Heart left ventricle (tissue), 16 donors: ENCODE measurements at places on chromosomes 12 and 14.

DNA sequence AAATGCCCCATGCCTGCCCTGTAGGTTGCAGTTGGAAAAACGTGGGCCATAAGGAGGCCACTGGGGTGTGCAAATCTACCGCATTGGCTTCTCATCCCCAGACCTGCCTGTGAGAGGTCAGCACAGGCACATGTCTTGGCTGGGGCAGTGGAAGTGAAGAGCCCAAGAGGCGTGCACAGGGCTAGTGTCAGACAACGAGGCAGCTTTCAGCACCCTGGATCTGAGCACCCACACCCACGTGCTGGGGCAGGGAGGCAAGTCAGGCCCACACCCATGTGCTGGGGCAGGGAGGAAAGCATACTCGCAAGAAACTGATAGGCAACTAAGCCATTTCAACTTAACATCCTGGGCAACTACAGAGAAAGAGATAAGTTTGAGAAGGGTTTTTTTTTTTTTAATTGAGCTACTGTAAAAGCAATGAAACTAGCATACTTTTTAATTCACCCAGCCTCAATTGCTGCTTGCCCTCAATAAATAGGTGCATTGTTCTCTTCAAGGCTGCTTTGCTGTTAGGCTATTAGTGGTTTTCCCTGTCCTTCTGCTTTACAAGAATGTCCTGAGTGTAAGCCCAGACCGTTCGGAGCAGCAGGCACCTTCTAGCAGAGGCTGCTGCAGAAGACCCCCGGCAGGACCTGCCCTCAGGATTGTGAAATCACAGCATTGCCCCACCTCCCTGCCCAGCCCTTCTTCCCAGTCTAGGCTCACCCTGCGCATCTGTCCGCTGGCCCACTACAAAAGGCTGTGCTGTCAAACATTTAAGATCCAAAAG lies 355.3 kb upstream of the FKBP4 start:
- H3K27me3 ChIP-seq, result no peaks in the 10 kb centered on the region
- peak; percentile 52 for DNase-seq
- H3K4me3 ChIP-seq, result no peak overlapping the region
- no peak overlapping the region for H3K27ac ChIP-seq
- H3K36me3 ChIP-seq, result no peaks in the 10 kb centered on the region
- peaks cover 55% of the 10 kb centered on the region for H3K4me1 ChIP-seq

DNA sequence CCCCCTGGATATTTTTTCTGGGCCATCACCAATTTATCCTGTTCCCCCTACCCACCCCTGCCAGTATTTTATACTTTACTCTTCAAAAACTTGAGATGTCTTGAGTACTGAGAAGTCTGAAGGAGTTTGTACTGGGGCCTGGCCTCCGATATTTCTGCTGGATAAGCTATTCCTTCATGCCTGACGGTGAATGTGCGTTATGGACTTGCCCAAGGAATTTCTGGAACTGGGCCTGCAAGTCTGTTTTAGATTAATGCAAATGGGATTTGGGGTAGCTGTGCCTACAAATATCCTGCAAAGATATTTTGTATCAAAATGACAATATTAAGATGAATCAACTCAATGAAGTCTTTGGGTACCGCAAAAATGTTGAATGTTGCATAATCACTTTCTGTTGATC lies at the start of gene PTCSC3:
TSS of gene PTCSC3 (minus strand) at position 199 of the 400 bp plus-strand sequence.
- no peaks in the 10 kb centered on the region for H3K36me3 ChIP-seq
- H3K27me3 ChIP-seq, result no peaks in the 10 kb centered on the region
- H3K4me1 ChIP-seq, result no peaks in the 10 kb centered on the region
- H3K4me3 ChIP-seq, result no peak within 1 kb of the TSS

GRCh38 chr12:65602610-65603295 lies 221.5 kb upstream of the HMGA2 start:
- H3K4me1 ChIP-seq, result peaks cover 10% of the 10 kb centered on the region
- H3K4me3 ChIP-seq, result peak overlapping the region; percentile 51
- H3K27ac ChIP-seq, result peak overlapping the region; percentile 65
- no peaks in the 10 kb centered on the region for H3K36me3 ChIP-seq
- peak; percentile 75 for DNase-seq

DNA sequence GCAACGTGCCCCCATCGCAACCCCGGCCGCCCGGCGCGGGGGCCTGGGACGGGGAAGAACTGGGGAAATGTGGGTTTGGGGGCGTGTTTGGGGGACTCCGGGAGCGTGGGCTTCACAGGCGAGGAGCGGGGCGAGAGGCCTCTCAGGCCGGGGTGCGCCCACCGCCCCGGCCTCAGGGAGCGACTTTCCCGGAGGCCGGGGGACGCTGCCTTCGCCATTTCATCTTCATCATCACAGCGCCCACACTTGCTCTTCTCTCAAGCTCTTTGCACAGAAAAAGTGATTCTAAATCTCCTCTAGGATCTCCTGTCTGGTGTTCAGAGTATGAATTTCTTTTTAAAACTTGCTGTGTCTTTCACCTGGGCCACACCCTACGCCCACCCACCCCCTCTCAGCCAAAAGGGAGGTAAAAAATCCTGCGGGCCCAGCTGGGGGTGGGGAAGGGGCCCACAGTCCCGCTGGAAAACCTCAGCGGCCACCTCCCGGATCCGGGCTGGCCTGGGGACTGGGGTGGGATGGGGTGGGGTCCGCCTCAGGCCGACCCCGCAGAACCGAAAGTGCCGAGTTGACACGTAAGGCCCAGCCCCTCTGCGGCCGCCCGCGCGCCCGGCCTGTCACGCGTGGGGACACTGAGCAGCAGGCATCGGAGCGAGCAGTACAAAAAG lies 7.4 kb downstream of the CDKN1B start:
- H3K4me1 ChIP-seq, result peaks cover 21% of the 10 kb centered on the region
- H3K27ac ChIP-seq, result peak overlapping the region; percentile 95
- peaks cover 9% of the 10 kb centered on the region for H3K36me3 ChIP-seq
- H3K4me3 ChIP-seq, result peak overlapping the region; percentile 81
- no peaks in the 10 kb centered on the region for H3K27me3 ChIP-seq

GRCh38 chr14:31371646-31372045 lies 48.7 kb downstream of the HEATR5A start:
- DNase-seq, result no peak
- no peak overlapping the region for H3K27ac ChIP-seq
- H3K36me3 ChIP-seq, result peaks cover 82% of the 10 kb centered on the region
- H3K4me3 ChIP-seq, result no peak overlapping the region
- no peaks in the 10 kb centered on the region for H3K27me3 ChIP-seq

GRCh38 chr12:132771126-132771838 lies 9.7 kb upstream of the ANKLE2 start:
- peaks cover 61% of the 10 kb centered on the region for H3K36me3 ChIP-seq
- H3K27ac ChIP-seq, result no peak overlapping the region
- no peaks in the 10 kb centered on the region for H3K27me3 ChIP-seq
- no peak overlapping the region for H3K4me3 ChIP-seq
- DNase-seq, result no peak
- H3K4me1 ChIP-seq, result peaks cover 60% of the 10 kb centered on the region

GRCh38 chr14:93112891-93113677 lies 2.6 kb downstream of the ITPK1 start:
- H3K36me3 ChIP-seq, result no peaks in the 10 kb centered on the region
- H3K4me1 ChIP-seq, result peaks cover 37% of the 10 kb centered on the region
- peak; percentile 79 for DNase-seq
- H3K27ac ChIP-seq, result peak overlapping the region; percentile 60

DNA sequence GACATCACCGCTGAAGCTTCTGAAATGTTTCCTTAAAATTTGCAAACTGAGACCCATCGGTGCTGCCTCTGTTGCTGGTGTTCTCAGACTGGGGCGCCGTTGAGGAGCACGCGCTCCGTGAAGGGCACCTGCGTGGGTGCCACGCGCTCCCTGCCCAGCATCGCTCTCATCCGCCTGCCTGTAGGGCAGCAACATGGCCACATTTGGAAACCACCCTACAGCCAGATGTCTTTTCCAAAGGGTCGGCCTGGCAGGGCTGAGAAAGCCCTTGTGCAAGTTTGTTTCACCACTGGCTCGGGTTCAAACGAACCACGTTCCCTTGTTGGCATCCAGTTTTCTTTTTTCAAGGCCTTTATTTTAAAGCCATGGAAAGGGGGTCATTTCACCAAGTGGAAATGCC lies 13.9 kb downstream of the ADGRD1 start:
- peaks cover 12% of the 10 kb centered on the region for H3K4me1 ChIP-seq
- H3K27me3 ChIP-seq, result no peaks in the 10 kb centered on the region
- H3K4me3 ChIP-seq, result no peak overlapping the region
- no peak for DNase-seq

DNA sequence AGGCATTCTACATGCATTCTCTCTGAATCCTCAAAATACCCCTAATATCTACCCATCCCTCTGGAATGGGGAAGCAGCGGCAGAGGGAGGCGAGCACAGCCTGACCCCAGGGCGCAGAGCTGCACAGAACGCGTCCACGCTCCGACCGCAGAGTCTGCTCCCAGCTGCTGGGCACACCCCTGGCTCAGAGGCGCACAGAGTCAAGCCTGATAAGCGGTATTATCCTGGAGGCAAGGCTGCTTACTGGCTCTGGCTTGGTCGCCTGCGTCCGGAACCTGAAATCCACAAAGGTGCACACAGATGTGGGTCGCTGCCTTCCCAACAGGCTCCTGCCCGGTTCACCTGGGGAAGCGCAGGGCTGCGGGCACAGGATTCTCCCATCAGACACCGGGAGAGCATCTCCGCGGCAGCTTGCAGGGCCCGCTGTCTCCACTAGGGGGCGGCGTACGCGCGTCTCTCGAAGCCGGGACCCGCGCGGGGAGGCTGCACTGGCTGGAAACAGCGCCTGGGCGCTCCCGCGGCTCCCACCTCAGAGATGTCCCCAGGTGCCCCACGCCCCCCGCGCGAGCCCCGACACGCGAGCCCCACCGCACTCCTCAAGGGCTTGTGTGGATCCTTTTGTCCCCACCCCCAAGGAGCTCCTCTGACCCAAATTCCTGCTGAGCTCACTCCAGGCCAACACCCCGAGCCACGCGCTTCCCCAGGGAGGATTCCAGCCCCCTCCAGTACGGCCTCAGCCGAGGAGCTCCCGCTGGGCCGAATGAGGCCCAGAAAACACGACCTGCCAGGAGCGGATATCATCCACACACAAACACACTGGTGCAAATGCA lies 120.1 kb upstream of the FZD10 start:
- H3K4me3 ChIP-seq, result no peak overlapping the region
- no peak overlapping the region for H3K27ac ChIP-seq
- H3K27me3 ChIP-seq, result peaks cover 90% of the 10 kb centered on the region
- H3K4me1 ChIP-seq, result no peaks in the 10 kb centered on the region

GRCh38 chr12:83197483-83197914 lies 510.8 kb downstream of the TMTC2 start:
- H3K36me3 ChIP-seq, result no peaks in the 10 kb centered on the region
- H3K27me3 ChIP-seq, result no peaks in the 10 kb centered on the region
- no peaks in the 10 kb centered on the region for H3K4me1 ChIP-seq

- H3K27me3 ChIP-seq, result no peaks in the 10 kb centered on the region
- H3K36me3 ChIP-seq, result no peaks in the 10 kb centered on the region
- no peak overlapping the region for H3K27ac ChIP-seq
Observed at GRCh38 chr12:92055877-92056276, 89.8 kb downstream of the BTG1 start.

DNA sequence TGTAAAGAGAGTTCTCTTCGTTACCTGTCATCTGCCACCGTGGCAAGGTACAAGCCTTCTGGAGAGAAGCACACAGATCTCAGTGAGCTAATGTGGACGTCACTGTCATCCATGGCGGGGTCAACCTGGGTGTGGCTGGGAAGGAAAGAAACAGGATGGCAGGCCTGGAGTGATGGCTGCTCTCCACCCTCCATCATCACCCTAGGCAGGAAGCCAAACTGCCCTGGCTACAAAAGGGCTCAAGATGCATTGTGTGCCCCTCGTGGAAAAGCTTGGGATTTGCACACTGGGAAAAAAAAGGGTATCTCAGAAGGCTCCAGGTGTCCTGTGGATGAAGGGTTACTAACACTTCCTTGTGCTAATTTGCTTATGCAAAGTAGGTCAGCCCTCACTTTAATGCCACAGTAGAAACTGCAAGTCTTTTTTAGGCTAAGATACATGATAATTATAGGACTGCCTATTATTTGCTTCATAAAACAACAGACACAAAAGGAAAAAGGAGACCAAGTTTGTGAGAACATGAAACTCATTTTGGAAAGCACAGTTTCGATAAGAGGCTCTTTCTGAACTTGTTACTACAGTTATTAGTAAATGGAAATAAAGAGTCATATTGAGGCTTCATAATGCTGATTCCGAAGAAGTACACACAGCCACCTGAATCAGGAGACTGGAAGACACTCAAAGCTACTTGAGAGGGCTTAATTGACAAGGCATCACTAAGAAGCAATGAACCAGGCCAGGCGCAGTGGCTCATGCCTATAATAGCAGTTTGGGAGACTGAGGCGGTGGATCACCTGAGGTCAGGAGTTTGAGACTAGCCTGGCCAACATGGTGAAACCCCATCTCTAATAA lies 18.9 kb downstream of the RFC5 start:
- H3K27ac ChIP-seq, result no peak overlapping the region
- H3K4me1 ChIP-seq, result no peaks in the 10 kb centered on the region
- no peaks in the 10 kb centered on the region for H3K27me3 ChIP-seq
- no peak overlapping the region for H3K4me3 ChIP-seq

DNA sequence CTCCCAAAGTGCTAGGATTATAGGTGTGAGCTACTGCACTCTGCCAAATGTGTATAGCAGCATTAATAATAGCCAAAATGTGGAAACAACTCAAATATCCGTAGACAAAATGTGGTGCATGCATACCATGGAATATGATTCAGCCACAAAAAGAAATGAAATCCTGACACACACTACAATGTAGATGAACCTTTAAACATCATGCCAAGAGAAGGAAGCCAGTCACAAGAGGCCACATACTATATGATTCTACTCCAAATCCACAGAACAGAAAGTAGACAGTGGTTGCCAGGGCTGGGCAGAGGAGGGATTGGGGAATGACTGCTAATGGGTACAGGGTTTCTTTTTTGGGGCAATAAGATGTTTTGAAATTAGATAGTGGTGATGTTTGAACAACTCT lies 7.7 kb upstream of the TMED2 start:
- no peaks in the 10 kb centered on the region for H3K27me3 ChIP-seq
- no peaks in the 10 kb centered on the region for H3K4me1 ChIP-seq
- no peak for DNase-seq
- no peak overlapping the region for H3K27ac ChIP-seq
- H3K4me3 ChIP-seq, result no peak overlapping the region

DNA sequence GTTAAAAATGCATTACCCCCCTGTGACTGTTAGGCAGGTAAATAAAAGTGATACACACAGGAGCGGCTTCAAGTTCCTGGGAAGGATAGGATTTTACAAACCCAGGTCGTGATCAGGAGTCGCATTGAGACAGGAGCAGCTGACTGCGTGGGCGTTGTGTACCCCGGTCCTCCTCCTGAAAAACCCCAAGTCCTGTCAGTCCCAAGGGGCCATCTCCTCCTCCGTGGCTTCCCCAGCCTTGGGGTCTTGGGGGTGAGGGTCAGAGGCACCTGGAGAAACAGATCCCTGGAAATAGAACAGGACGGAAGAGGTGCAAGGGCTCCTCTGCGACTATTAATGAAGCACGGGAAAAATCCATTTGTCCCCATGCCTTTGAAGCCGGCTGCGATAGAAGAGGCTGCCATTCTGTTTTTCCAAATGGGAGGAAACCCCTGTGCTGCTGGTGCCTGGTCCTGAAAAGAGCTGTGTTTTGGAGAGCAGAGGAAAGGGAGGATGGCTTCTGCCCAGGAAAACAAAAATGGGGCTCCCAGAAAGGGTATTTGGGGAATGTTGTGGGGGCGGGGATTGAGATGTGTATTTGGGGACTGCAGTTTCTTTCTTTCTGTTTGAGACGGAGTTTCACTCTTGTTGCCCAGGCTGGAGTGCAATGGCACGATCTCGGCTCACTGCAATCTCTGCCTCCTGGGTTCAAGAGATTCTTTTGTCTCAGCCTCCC lies 143.1 kb downstream of the ZNF664 start:
- no peak overlapping the region for H3K4me3 ChIP-seq
- no peaks in the 10 kb centered on the region for H3K4me1 ChIP-seq
- no peaks in the 10 kb centered on the region for H3K36me3 ChIP-seq

GRCh38 chr12:704516-705242 lies 41.4 kb upstream of the NINJ2 start:
- H3K36me3 ChIP-seq, result no peaks in the 10 kb centered on the region
- no peaks in the 10 kb centered on the region for H3K27me3 ChIP-seq
- H3K4me3 ChIP-seq, result no peak overlapping the region
- H3K4me1 ChIP-seq, result peaks cover 22% of the 10 kb centered on the region
- no peak for DNase-seq
